ENCODE measurements at places on chromosomes 3 and 15.

GRCh38 chr15:68985361-68985891 lies 29.1 kb upstream of the NOX5 start:
- DNase-seq = no peak

GRCh38 chr3:153080778-153081240 lies 81.2 kb upstream of the RAP2B start:
- no peak for DNase-seq

GRCh38 chr15:78873793-78874765 lies 1.4 kb downstream of the MORF4L1 start:
- peak; percentile 22 for DNase-seq

DNA sequence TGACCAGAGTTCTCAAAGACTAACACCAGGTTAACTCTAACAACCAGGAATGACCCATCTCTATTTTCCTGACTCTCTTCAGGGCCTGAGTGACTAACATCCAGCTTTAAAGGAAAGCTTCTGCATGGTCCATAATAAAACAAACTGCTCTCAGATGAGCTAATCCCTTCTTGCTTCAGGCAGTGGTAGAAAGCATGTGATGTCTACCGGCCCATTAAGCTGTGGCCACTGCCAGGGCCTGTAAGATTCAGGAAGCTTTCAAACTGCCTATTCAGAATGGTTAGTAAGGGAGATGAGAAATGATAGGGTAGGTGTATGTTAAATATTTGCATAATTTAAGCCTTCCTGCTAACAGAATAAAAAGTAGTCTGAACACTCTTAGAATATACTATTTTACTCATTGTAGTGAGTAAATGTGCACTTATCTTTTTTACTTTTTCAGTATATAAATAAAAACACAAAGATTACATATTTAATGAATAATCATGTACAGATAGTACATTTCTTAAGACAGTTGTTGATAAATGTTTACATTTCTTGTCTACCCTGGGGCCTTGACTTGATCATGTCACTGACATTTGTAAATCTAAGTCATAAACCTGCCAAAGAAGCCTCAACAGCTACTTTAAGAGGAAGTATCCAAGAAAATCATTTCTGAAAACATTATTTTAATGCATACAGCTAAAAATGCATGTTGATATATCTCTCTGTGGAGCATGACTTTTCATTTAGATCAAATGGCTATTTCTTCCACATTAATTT lies 222.0 kb downstream of the MCTP2 start:
- DNase-seq = no peak

- peak; percentile 55 for DNase-seq
Observed at GRCh38 chr3:66938338-66938963, 59.7 kb upstream of the KBTBD8 start.

- no peak for DNase-seq
Observed at GRCh38 chr3:14131134-14131533, 6.3 kb downstream of the TMEM43 start.

GRCh38 chr3:134081211-134081610 lies 51.5 kb upstream of the SLCO2A1 start:
- DNase-seq = no peak

DNA sequence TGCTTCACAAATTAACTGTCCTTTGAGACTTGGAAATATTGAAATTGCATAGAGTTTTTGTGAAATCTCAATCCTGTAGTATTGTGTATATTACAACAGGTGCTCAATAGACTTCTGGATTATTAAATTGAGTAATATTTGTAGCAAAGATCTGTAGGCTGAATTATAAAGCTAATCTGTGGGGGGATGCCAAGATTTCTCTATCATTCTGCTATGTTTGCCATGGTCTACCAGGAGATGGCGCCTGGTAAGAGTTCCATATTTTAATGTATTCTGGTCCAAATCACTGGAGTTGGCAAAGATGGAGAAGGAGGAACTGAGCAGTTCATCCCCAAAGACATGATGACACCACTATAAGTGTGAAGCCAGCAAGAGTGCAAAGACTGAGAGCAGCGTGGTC lies 340.9 kb upstream of the TPRG1 start:
- peak; percentile 7 for DNase-seq

DNA sequence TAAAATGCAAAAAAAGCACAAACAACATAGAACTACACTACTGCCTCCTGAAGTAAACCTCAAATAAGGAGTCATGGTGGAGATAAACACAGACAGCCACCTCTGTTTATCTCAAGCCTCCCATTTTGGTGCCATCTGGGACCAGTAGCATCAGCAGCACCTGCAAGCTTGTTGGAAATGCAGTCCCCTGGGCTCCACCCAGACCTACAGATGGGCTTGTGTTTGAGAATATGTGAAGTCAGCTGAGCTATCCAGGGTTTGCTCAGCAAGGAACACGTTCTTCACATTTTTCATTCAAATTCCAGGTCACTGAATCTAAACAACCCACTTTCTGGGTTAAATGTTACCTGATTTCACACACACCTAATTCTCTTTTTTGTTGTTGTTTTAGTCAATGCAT lies 45.5 kb downstream of the RASGRF1 start:
- no peak for DNase-seq

DNA sequence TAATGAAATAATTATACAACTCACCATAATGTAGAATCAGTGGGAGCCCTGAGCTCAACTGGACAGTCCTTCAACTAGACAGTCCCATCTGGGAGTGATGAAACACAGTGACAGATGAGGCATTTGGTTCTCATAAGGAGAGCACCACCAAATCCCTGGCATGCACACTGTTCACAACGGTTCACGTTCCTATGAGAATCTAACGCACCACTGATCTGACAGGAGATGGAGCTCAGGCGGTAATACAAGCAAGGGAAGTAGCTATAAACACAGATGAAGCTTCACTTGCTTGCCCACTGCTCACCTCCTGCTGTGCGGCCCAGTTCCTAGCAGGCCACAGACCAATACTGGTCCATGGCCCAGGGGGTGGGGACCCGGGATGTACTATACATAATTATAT lies 17.0 kb downstream of the PRKAR2A start:
- no peak for DNase-seq

DNA sequence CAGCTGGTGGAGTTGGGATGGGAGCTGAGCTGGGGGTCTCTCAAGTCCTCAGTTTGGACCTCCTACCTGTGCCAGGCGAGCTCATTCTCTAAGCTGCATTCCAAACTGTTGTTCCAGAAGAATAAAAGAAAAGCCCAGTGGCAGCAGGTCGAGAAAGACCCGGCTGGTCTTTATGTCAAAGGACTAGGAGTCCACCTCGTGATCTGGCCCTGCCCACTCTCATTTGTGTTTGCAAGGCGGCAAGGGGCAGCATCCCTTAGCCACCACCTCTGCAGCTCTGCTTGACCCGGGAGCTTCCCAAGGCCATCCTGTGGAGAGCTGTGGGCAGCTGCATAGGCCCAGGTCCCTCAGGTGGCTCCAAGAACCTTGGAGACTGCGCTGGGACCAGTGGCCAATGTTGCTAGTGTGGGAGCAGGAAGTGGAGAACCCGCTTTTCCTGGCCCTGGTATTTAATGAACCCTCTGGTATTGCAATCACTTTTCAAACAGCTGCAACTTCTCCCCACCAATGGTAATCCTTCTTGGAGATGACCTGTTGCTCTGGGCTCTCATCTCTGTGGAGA lies 30.9 kb downstream of the KY start:
- DNase-seq = no peak

DNA sequence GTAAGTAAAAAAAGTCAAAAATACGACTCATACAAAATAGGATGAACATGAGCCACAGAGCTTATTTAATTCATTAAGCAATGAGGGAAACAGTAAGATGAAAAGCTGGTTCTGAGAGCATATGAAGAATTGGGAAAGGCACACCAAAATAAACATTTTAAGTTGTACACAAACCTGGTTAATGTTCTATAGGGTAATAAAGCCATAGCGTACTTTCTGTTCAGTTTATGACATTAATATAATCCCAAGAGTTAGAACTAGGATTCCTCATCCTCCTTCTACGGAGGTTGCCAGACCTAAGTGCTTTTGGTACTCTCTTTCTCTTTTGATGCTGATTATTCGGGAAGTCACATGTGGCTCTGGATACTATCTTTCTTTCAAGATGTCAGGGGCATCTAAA lies 41.4 kb downstream of the CLEC3B start:
- no peak for DNase-seq

GRCh38 chr3:66720508-66720907 lies 219.7 kb upstream of the LRIG1 start:
- no peak for DNase-seq

- no peak for DNase-seq
Observed at GRCh38 chr3:51687431-51688205, 16.6 kb downstream of the TEX264 start.

DNA sequence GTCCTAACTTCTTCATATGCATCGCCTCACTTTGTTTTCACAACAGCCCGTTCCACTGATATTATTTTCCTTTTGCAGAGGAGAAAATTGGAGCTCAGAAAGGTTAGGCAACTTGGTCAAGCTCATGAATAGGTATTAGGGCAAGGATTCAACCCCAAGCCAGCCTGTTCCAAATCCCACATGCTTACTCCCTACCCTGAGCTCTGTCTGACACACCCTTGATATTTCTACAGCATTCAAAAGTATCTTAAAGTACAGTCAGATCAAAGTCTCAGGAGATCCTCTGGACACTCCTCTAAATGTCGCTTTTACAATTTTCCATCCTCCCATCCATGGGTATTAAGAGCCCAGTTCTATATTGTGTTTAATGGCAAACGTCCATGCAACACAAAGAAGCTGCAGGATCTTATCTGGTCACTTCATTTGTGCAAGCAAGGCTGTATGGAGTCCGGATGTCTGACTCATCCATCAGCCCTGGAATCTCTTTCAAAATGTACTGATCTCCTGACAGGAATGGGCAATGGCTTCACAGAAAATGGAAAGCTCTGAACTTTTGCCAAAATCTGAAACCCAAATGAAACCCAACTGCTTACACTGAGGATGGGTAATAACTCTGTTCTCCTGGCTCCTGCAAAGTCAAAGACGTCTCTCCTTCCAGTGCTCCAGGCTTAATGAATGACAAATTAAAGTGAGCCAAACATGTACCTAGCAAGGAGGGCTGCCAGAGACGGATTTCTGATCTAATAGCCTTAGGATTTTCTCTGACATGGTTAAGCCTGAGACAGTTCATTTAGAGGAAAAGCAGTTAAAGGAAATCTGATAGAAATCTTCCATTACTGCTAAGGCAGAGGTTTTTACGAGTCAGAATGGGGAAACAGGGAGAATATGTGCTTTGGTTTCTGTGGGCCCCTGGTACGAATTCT lies 230.9 kb upstream of the RORA start:
- DNase-seq = no peak

GRCh38 chr3:37530047-37530697 lies 331.5 kb upstream of the CTDSPL start:
- no peak for DNase-seq

GRCh38 chr3:191997093-191997492 lies 536.1 kb downstream of the PYDC2 start:
- no peak for DNase-seq

DNA sequence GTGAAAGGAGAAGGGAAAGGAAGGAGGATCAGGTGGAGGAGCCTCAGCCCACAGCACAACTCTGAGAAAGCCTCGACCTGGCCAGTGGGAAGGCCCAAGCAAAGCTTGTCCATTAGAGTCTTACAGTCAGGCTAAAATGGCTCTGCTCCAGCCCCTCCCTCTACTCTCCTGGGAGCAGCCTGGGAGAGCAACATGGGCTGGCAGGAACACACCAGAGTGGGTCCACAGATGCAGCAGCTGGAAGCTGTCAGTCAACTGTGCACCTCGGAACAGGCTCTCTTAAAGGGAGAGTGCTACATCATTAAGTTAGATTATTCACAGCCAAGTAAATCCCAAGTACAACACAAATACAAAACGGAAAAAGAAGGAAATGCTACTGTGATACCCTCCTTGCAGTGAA lies 98.0 kb upstream of the LIMD1 start:
- no peak for DNase-seq

GRCh38 chr3:109985943-109986555 lies 648.7 kb upstream of the DPPA4 start:
- DNase-seq = no peak

DNA sequence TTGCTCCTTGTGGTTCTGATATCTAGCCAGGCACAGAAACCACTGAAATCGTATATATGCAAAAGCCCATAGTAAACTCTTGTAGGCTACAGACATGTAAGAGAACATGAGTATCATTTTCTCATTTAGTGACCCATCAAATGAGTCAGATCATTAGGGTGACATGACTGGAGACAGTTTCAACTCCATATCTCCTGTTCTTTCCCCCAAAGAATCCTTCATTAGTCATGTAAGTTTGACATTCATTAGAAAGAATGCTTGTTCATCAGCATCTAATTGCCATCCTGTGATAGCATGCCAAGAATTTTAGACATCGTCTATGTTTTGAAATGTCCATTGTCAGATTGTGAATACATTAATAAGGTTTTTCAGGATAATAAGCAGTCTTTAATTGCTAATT lies 264.9 kb upstream of the TPM1 start:
- DNase-seq = no peak

GRCh38 chr3:179615458-179616173 lies 11.0 kb downstream of the NDUFB5 start:
- DNase-seq = peak; percentile 19

DNA sequence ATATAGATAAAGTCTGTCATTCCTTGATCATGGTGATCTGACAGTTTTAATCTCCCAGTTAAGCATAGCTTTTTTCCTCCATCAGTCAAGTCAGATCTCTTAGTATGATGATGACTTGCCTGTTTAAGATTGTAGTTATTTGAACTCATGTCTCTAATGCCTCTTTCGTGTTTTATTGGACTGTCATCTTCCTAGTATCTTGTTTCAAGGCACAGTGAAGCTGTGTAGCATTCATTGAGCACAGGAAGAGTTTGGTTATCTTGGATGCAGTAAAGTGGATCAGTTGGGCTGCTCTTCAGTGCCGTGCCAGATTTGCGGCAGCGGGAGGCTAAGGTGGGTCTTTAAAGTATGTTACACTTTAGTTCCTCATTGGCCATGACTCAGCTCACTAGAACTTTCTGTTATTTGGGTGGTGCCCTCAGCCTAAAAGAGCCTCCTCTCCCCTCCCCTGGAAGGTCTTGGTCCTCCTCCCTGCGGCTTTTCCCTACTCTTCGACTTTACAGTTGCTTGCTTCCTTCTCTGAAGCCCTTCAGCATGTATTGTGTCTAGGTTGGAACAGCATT lies 45.7 kb upstream of the SKOR1 start:
- DNase-seq = no peak

DNA sequence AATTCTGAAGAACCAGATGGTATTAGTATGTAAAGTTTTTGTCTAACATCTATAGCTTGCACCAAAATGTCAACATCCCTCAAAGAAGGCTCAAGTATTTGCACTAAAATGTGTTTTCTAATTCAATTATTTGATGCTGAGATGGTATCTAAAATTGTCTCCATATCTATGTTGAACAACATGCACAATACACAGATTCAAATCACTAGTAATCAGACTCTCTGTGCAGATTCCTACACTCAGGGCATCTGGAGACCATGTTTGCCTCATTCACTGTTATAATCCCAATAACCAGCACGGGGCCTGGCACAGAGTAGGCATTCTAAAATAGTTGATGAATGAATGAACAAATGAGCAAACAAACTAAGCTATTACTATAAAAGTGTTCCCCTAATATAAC lies 2.6 kb downstream of the FILIP1L start:
- no peak for DNase-seq

DNA sequence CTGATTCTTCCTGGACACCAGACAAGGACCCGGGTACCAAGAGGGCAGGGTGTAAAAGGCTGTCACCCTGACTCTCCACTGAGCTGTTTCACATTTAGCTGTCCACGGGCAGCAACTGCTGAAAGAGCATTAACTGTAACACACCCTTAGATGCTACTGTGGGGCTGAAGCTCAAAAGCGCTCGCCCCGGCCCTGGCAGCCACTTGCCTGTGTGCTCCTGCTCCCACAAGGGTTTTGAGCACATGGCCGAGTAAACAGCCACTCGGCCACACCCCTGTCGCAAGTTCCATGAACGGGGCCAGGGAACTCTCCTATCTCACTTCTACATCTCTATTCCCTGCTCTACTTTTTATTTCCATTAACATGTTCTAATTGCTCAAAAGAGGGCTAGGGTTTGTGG lies 421.7 kb downstream of the TUSC7 start:
- no peak for DNase-seq

All from ACHN (cell line).